ENCODE measurements at places on chromosomes 12 and 14.

DNA sequence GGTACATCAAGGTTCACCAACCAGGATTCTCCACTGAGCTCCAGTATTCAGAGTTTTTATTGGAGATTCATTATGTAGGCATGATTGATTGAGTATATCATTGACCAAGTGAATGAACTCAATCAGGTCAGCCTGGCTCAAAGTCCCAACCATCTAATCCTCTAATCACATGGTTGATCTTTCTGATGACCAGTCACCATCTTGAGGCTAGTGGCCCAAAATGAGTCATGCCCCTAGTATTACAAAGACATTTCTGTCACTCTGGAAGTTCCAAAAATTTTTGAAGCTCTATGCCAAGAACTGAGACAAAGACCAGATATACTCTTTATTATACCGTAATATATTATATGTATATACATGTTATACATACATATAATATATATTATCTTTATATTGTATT is 75.9 kb upstream of the ATF7IP start:
- DNase-seq: no peak

GRCh38 chr12:14395074-14395778 is 29.7 kb downstream of the ATF7IP start:
- DNase-seq: no peak

DNA sequence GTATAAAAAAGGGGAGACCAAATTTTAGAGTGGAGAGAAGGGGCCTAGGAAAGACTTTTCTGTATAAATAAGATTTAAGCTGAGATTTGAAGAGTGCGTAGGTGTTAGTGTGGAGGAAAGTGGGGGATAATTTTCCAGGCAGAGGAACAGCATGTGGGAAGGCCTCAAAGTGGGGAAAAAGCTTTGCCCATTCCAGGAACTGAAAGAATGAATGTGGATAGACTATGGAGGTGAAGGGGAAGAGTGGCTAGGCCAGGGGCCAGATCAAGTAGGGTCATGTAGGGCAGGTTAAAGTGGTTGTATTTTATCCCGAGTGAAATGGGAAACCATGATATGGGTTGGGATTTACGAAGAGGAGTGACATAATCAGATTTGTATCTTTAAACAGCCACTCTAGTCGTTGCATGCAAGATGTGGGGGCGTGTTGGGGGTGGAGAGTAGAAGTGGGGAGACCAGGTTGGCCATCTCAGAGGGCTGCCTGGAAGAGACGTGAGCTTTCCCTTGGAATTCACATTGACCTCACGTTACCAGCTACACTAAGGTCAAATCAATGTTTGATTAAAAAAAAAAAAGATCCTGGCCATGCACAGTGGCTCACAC is 3.3 kb downstream of the ZNF664 start:
- DNase-seq: no peak

DNA sequence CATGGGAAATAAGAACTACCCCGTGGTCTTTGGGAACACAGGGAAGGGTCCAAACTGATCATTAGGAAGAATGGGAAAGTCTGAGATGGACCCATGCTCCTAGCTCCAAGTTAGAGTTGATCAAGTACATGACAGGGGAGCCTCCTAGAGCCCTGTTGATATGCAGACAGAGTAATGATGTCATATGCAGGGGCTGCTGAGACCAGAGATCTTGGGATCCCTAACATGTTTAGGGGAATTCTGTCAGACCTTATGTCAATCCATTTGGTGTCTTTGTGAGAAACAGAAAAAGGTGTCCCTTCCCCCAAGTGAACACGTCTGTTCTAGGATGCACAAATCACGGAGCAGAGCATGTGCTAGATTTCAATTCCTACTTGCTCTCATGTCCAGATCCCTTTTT is 6.6 kb downstream of the SLC25A21 start:
- DNase-seq: no peak

DNA sequence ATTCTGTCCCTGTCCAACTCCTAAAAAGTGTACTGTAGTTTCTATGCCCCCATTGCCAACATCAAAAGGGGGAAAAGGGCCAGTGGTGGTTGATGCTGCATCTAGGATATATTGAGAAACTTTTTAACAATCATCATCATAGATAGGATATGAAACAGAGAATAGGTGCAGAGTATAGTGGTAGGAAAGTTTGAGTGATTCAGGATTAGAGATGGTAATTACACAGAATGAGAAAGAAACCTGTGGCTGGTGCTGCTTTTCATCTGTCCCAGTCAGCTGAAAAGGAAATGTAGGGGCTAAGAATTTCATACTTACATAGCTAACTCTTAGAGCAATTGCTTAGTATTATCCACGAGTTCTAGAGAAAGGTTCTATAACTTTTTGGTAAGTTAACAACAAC is 67.6 kb downstream of the GTF2A1 start:
- peak; percentile 25 for DNase-seq

- DNase-seq: no peak
Measured at GRCh38 chr14:30482276-30482675, 76.7 kb upstream of the G2E3 start.

GRCh38 chr12:114901316-114901715 is 217.3 kb upstream of the TBX3 start:
- no peak for DNase-seq

GRCh38 chr14:70359076-70359424 is 433 bp downstream of the COX16 start:
- no peak for DNase-seq

GRCh38 chr14:20412411-20412810 is 890 bp downstream of the TEP1 start:
- DNase-seq: no peak

GRCh38 chr12:107254258-107254856 is 161.0 kb upstream of the CRY1 start:
- DNase-seq: no peak

DNA sequence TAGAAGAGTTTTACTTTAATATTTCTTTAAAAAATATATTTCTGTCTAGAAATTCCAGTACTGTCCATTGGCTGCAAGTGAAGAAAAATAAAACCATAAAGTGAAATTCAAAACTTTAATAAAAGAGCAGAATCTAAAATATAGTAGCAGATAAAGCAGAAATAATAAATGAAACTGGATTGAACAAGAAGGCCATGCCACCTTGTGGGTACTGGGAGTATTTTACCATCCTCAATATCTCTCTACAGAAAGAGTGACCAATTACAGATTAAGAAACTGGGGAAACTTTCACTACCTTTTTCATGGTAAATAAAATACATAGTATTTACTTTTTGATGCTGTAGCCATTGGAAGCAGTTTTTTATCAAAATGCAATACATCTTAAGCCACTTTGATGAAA is 220.5 kb downstream of the BCAT1 start:
- DNase-seq: no peak

- no peak for DNase-seq
Measured at GRCh38 chr14:66037361-66037760, 448.8 kb upstream of the CCDC196 start.

GRCh38 chr14:99119554-99120525 is 152.2 kb downstream of the BCL11B start:
- DNase-seq: no peak

DNA sequence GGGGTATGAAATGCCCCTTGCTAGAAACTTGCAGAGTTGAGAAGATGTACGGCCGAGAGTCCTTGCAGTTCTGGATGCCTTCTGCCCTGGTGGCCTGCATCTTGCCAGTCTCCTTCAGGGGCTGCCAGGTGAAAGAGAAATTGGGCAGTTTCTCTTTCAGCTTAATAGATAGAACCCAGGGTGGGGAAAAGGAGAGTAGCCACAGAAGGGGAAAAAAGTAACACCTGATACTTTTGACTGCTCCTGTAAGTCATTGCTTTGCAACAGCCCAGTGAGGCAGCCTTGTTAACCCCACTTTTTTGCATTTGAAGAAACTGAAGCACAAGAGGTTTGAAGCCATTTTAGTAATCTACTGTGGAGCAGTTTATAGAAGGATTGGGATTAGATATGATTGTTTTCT is 27.6 kb downstream of the TDP1 start:
- no peak for DNase-seq

DNA sequence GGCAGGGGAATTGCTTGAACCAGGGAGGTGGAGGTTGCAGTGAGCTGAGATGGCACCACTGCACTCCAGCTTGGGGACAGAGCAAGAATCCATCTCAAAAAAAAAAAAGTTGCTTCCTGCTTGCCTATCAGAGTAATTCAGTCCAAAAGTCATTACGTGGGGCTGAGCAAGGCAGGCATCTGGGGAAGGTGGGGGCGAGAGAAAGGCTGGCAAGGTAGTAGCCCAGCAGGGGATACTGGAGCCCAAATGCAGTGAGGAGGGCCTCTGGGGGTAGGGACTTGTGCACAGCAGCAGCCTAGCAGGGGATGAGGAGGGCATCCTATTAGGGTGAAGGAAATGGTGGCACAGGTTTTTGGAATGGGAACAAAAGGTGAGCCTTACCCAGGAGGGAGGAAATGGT is 7.1 kb downstream of the ETFRF1 start:
- no peak for DNase-seq

- DNase-seq: no peak
Measured at GRCh38 chr12:79558924-79559469, 131.8 kb downstream of the PAWR start.

DNA sequence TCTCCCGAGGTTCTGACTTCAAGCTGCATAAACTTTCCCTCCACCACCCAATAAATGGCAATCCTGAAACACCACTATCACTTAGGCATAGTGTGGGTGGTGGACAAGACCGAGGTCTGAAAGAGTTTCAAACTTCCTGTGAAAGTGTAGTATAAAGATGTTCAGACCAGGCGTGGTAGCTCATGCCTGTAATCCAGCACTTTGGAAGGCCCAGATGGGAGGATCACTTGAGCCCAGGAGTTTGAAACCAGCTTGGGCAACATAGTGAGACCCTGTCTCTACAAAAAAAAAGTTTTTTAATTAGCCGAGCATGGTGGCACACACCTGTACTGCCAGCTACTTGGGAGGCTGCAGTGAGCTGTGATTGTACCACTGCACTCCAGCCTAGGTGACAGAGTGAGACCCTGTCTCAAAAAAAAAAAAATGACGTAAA is 61.9 kb downstream of the CCDC92 start:
- DNase-seq: peak; percentile 28

DNA sequence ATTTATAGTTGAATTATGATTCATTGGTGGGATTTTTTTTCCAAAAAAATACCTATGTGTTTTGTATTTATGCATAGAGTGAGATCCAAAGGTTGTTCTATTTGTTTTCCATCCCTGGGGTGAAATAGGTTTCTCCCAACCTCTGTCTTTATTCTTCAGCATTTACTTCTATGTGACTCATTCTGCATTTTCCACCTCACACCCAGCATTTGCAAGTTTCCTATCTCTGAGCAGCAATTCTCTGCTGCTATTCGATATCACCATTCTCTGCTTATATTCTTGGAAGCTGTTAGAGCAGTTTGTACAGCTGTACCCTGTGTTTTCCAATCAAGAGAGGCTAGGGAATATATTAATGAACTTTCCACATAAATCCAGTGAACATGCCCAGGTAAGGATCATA is 538.9 kb downstream of the SNAPC1 start:
- no peak for DNase-seq

GRCh38 chr14:33464254-33464962 is 486.5 kb downstream of the EGLN3 start:
- DNase-seq: no peak

DNA sequence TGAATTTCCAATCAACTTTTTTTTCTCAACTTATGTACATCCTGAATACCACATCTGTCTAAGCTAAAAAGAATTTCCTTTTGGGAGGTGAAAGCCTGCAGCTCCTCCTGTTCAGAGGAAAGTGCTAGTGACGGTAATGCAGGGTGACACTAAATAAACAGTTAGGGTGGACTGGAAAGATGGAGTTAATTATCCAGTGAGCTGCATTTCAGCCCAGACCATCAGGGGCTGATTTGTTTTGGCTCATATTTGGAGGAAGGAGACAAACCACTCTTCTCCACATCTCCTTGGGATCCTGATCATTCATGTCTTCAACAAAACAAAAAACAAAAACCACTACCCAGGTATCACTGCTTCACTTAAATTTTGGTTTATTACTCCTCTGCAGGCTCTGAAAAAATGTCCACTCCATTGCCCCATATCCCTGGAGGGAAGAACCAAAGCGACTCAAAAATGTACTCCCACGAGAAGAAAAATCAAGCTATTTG is 5.1 kb upstream of the SIX1 start:
- no peak for DNase-seq

GRCh38 chr14:76235628-76236027 is 83.9 kb downstream of the GPATCH2L start:
- DNase-seq: no peak

- DNase-seq: no peak
Measured at GRCh38 chr12:24904871-24905270, 44.0 kb downstream of the BCAT1 start.

DNA sequence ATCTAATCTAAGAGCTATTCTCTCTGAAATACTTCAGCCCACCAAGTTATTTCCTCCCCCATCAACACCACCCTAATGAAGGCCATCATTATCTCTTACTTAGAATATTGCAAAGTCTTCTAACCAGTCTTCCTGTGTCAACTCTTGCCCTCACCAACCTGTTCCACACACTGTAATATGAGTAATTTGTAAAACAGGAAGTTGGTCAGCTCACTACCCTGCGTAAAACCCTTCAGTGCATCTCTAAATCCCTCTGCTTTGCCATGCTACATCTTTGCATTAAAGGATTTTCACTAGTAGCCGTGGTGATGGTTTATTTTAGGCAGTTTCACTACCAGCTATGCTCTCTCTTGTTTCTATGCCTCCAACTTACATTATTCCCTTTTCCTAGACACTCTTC is 70.0 kb downstream of the KIF21A start:
- peak; percentile 11 for DNase-seq

GRCh38 chr12:34205401-34205800 is 183.1 kb downstream of the ALG10 start:
- DNase-seq: no peak

DNA sequence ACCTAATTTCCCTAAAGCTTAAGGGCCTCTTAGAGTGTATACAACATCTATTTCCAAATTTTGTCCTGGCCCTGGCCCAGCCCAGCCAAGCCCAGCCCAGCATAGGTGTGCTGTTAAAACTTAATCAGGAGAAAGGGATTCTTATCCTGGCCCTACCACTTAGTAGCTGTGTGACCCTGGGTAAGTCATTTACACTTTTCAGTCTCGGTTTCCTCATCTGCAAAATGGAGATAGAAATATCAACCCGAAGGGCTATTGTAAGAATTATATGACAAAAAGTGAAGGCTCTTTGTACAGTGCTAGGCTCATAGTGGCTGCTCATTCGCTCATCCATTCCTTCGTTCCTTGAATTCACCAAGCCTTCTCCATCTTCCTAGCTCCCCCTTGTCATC is 442 bp downstream of the ERG28 start:
- DNase-seq: no peak

- no peak for DNase-seq
Measured at GRCh38 chr12:79409562-79409961, 281.2 kb downstream of the PAWR start.
